A549 treated with DMSO at 1 μM for 4 hours (cell line): ENCODE measurements at places on chromosomes 4 and X. TPM values are rescaled to one million over a fixed set of nuclear protein-coding genes. Genes with fewer than 3 reads are reported as not detected.

XAGE1B gene
- total RNA-seq = 189 to 292 TPM (median 196 TPM) in 5 replicates

MAGEA2 gene
- 0.07 to 0.13 TPM (median 0.09 TPM) in 3 of 5 replicates, not detected in the others for total RNA-seq

FOXR2 gene
- total RNA-seq = not detected in 5 replicates

ARSH gene
- not detected in 5 replicates for total RNA-seq

NLRP2B gene
- not detected in 5 replicates for total RNA-seq

LRIT3 gene
- 0.03 to 0.07 TPM (median 0.06 TPM) in 4 of 5 replicates, not detected in the other for total RNA-seq

CCSER1 gene
- not detected in 5 replicates for total RNA-seq

SAT1 gene
- total RNA-seq = 372 to 461 TPM (median 444 TPM) in 5 replicates

GPC4 gene
- 0.01 to 0.06 TPM in 2 of 5 replicates, not detected in the others for total RNA-seq
